ENCODE measurements at places on chromosomes 5 and 9.

- DNase-seq, result no peak
Observed at GRCh38 chr5:64763948-64764503, 4.5 kb downstream of the SREK1IP1 start.

DNA sequence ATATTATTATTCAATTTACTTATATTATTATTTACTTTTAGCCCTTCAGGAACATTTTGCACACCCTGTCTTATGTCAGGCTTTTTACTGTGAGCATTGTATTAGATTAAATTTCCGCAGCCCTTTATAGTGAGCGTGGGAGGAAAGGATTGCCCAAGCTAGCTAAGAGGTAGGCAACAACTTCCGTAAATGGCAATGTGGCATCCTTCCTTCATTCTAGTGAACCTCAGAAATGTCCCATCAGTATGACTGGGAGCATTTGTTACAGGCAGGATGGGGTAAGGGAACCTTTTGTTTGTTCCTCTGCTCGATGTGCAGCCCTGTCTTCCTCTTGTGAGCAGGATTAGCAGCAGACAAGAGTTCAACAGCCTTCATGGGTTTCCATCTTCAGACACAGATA lies 6.2 kb upstream of the CD180 start:
- no peak for DNase-seq

GRCh38 chr9:97468658-97469448 lies 32.6 kb upstream of the TMOD1 start:
- DNase-seq, result peak; percentile 20

DNA sequence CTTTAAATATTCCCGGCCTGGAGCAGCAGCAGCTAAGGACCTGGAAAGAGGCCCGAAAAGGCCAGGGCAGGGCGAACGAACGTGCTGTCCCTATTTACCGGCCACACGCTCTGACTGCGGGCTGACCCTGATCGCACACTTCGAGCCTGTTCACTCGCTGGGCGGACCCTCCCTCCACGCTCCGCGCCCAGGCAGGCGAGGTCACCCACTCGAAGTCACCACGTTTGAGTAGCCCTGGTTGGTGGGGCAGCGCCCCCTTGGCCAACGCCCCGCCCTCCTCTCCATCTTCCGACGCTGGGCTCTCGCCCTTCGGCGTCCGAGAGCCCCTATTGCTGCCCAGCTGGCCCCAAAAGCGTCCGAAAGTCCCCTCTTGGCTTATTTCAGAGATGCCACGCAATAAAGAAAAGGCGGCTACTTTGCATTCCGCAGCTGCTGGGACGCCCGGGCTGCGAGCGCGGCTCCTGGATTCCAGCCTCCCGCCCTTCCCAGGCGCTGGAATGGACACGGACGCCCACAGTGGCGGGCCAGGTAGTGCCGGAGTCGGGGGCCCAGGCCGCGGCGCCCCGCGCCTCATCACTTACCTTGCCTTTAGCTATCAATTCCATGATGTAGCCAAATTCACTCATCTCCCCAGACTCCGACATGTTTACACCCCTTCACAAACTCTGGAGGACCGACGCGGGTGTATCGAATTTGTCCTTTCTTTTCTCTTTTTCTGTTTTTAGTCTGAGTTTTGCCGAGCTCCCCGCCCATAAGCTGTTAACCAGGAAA lies 9.9 kb upstream of the TRIM36 start:
- no peak for DNase-seq

- no peak for DNase-seq
Observed at GRCh38 chr5:109612278-109612905, 77.3 kb upstream of the MAN2A1 start.

DNA sequence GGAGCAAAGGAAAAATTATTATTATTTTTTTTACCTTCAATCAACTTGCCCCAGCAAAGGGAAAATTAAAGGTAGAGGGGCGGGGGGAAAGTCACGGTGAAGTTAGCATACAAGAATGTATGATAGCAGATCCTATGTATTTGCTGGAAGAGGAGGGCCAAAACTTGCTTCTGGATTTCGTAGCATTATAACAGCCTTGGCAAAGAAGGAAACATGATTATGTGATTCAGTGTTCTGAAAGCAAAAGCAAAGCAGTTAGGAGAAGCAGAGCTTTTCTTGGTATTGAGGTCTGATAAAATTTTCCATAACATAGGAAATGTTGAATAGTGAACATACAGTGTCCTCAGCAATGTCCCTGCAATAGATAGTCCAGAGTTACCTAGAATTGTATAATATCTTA lies 32.4 kb downstream of the MAST4 start:
- DNase-seq, result no peak

GRCh38 chr5:124080256-124080655 lies 568.3 kb downstream of the CSNK1G3 start:
- no peak for DNase-seq

DNA sequence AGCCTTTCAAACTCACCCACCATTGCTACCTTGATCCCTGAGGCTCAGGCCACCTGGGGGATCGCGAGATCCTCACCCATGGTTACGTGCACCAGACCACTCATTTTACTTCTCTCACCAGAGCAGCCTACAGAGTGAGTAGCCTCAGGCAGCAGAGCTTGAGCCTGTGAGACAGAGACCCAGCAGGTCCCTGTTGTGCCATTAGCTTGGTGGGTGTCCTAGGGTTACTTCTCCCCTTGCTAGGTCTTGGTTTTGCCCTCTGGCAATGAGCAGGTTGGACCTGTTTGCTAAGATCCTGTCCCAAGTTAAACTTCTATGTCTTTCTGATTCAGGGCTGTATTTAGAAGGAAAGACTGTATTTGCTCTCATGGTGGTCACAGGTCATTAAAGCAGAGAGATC lies 21.8 kb downstream of the WHRN start:
- no peak for DNase-seq

GRCh38 chr9:69130456-69131441 lies 43.3 kb upstream of the TJP2 start:
- DNase-seq, result no peak

DNA sequence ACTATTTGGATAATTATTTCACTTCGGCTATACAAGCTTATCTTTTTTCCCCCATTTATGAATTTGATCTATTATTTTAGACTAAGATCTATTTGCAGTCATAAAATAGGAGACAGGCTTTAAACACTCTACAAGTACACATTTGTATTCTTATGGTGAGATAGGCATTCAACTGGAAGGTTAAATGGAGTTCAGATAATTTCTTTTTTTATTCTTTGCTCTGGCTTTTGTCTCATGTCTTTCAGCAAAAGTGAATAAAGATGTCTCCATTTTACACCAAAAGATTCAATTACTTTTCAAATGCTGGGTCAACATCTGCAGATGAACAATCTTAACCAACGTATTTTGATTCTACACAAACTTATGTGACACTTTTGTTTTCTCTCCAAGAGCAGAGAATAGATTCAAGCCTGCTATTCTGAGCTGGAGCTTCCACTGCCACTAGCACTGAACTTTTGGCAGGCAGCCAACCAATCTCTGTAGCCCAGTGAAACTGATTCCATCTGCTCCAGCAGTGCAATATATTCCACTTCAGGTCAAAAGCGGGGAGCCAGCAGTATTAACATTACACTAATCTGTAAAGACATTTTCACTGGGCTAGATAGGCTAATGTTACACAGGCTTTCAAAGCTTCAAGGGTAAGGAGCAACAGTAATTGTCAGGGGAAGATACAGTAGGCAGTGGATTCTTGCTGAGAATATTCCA lies 452.0 kb upstream of the ZNF608 start:
- peak; percentile 83 for DNase-seq

GRCh38 chr5:33905381-33905780 lies 13.6 kb upstream of the ADAMTS12 start:
- DNase-seq, result no peak

- no peak for DNase-seq
Observed at GRCh38 chr5:60436518-60436917, 263.4 kb downstream of the DEPDC1B start.

DNA sequence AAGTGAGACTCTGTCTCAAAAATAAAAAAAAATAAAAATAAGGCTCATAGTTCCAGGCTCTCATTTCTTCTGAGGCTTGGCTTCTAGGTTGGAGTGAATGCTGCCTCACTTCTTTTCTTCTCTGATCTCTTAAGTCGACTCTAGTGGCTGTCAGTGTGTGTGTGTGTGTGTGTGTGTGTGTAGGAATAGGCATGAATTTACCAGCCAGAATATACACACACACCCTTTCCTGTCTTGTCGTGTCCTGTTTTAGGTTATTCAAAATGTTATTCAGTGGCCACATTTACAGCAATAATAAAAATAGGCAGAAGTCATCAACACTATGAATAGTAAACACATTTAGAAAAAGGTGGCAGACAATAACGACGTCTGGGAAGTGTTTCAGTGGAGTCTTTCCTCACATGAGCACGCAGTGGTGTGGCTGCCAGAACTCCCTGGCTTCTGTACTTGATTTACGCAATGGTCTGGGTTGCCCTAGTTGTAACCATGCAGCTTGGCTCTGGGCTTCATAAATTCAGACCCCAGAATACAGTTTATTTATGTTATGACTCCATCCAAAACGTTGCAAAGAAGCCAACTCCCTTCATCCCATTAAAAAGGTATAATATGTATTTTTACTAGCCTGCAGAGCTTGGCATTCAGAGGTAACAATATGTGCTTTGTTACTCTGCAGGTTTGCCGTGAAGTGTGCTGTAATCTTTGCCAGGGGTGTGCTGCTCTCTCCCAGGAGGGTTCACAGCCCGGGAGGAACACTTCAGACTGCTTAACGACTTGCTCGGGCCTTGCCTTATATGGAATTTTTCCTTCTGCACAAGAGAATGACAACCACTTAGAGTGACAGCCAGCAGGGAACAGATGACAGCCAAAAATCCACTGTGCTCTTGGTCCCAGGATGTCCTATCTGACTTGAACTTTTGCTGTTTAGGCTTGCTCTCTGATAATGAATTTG lies 34.4 kb upstream of the PALM2AKAP2 start:
- peak; percentile 33 for DNase-seq

DNA sequence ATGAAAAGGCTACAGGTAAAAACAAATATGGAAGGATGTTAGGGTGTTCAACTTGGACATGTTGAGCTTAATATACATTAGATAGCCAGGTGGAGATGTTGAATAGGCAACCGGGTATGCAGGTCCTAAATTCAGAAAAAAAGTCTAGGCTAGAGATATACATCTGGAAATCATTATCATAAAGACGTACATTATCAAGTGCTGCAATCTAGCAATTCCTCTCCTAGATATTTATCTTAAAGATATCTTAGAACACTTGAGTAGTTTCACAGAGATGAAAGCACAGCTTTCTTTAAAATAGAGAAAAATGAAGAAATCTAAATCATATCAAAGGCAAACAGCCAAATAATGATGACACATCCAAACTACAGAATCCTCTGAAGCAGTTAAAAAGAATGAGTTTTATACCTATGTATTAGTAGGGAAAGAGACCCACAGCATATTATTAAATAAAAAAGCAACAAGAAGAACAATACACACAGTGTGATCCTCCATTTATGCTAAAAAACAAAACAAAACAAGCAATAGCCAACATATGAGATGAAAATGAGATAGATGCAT lies 3.8 kb downstream of the NUDCD2 start:
- no peak for DNase-seq

- DNase-seq, result no peak
Observed at GRCh38 chr5:148816782-148817181, 9.6 kb upstream of the ADRB2 start.

DNA sequence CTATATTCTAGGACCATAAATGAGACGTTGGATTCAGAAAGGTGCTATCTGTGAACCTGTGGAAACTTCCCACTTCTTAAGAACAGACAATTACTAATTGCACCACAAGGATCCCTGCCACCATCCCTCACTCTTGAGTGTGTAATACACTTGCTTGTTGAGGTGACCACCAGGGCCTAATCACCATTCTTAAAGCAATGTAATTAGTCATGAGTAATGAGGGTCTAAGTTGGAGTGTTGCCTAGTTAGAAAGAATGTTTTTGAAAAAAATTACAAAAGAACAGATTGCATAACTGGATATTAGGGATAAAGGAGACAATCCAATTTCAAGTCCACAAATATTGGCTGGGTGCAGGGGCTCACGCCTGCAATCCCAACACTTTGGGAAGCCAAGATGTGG lies 56.9 kb upstream of the TRIO start:
- DNase-seq, result no peak

DNA sequence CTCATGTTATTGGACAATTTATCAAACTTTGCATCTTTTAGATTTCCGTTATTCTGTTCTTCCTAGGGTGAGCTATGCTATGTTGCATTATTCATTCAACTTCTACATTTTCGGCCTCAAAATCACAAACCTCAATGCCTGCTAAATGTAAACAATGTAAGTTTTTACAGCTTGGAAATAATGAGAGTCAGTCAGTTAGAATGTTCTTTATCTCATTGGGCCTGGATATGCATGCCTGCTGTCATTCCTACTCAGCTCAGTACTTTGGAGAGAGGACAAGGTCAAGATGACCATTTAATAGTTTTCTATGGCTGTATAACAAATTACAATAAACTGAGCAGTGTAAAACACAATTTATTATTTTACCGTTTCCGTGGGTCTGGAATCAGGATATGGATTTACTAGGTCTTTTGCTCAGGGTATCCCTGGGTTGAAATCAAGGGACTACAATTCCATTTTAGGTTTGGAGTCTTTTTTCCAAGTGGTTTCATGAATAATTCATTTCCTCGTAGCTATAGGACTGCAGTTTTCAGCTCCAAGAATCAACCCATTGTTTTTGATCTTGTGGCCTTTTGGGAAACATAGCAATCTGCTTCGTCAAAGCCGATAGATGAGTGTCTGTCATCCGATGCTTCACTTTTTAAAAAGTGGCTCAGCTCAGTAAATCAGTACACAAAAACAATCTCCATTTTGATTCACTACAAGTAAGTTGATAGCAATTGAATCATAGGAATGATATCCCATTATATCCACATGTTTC lies 1143.2 kb upstream of the CDH6 start:
- DNase-seq, result no peak

- no peak for DNase-seq
Observed at GRCh38 chr5:52638732-52639131, 149.0 kb upstream of the ITGA1 start.

DNA sequence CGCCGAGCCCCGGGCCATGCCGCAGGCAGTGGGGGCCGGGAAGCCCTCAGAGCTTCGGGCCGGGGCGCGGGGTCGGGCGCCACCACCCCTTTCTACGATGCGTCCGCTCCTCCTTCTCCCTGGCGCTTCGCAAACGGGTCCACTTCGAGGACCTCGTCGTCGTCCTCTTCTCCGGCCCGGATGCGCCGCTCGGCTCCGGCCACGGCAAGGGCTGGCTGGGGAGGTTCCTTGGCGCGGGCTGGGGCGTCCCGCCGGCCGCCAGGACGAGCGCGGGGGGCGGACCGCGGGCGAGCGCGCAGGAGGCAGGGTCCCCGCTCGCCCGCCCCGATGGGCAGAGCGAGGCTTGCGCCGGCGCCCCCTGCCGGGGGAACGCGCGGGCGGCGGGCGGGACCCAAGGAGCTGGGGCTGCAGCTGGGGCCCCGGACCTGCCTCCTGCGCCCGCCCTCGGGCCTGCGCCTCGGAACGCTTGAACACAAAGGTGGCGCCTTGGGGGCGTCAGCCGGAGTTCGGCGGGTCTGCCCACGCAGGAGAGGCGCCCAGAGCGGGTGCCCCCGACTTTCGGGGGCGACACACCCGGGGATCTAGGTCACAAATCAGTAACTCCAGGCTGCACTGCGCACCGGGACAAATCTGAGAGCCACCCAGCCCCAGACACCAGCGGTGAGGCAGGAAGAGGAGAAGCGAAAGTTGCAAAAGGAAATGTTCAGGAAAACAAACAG lies at the start of gene ROR2:
Gene ROR2, minus strand, starts transcription at position 283 of the 719 bp plus-strand sequence.
- peak; percentile 37 for DNase-seq

- DNase-seq, result no peak
Observed at GRCh38 chr9:27189426-27189825, 80.4 kb downstream of the TEK start.

Measured in NCI-H1105 (cell line).